ENCODE measurements at places on chromosomes 3 and 15. TPM values are rescaled to one million over a fixed set of nuclear protein-coding genes. Genes with fewer than 3 reads are reported as not detected.
A peak's percentile ranks its signal among the peaks of the same experiment; 100 is the strongest.

GRCh38 chr3:72891053-72891855 lies 3.4 kb downstream of the GXYLT2 start:
- DNase-seq = no peak

GRCh38 chr15:57213862-57214261 lies 162.4 kb upstream of the CGNL1 start:
- peak; percentile 51 for DNase-seq

The FBXO40 gene
- not detected for polyA plus RNA-seq

DNA sequence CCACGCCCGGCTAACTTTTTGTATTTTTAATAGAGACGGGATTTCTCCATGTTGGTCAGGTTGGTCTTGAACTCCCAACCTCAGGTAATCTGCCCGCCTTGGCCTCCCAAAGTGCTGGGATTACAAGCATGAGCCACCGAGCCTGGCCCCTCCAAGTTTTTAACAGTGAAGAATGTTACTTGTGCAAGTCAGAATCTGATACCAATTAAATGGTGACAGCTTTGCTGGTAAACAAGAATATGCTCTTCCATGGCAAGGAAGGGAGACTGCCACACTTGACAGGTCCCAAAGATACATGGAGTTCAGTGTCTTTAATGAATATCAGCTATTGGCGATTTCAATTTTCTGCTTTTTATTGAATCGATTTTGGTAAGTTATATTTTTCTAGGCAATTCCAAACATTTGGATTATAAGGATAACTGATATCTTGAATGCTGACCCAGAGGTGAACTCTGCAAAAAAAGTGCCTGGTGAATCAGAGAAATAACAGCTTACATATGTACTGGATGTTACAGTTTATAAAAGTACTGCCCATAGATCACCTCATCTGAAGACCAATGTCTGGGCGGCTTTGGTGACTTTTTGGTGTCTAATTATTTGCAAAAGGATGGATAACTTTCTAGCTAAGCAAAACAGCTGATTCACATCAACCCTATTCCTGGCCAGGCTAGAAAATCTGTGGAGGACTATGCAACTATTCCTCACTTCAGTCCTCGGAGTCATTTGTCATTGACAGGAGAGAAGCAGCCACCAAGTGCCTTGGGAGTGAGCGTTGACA lies 1.2 kb downstream of the PARP16 start:
- DNase-seq = no peak

The CACNA2D2 gene
- polyA plus RNA-seq = 0.41 TPM

The ST8SIA2 gene
- polyA plus RNA-seq = 0.62 TPM

DNA sequence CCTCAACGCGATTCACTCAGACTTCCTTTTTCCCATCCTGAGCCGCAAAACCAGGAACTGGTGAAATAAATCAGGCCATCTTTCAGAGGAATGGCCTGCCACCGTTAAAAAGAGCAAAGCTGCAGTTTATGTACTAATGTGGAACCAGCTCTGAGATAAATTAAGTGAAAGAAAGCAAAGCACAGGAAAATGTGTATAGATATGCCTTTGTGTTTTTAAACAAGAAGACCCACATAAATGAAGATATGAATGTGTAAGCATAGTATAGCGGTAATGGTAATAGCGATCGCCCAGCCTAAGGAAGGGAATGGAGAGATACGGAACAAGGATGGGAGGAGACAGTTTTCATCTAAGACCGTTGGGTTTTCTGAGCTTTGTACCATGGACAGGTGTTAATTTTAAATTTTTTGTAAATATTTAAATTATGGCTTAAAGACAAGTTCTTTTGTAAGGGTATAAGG lies 30.8 kb upstream of the RPN1 start:
- no peak for DNase-seq

The ZNF501 gene
- polyA plus RNA-seq = 0.03 TPM

DNA sequence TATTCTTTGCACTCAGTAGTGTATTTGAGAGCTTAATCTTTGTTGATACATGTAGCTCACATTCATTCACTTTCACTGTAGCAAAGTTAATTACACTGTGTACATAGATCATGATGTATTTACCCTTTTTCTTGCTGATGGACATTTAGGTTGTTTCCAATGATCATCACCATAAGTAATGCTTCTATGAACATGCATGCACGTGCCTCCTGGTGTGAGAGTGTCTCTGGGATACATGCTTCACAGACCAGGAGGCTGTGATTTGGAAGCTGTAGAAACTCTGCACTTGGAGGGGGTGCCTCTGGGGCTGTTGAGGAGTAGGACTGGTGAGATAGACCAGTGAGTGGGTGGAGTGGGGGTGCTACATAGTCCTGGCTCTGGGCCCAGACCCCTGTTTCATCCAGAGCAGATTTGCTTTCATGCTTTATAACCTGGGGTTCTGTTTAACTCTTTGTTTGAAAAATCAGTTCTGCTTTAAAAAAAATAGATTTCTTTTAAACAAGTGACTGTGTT lies 18.2 kb upstream of the SMAD3 start:
- DNase-seq = no peak

DNA sequence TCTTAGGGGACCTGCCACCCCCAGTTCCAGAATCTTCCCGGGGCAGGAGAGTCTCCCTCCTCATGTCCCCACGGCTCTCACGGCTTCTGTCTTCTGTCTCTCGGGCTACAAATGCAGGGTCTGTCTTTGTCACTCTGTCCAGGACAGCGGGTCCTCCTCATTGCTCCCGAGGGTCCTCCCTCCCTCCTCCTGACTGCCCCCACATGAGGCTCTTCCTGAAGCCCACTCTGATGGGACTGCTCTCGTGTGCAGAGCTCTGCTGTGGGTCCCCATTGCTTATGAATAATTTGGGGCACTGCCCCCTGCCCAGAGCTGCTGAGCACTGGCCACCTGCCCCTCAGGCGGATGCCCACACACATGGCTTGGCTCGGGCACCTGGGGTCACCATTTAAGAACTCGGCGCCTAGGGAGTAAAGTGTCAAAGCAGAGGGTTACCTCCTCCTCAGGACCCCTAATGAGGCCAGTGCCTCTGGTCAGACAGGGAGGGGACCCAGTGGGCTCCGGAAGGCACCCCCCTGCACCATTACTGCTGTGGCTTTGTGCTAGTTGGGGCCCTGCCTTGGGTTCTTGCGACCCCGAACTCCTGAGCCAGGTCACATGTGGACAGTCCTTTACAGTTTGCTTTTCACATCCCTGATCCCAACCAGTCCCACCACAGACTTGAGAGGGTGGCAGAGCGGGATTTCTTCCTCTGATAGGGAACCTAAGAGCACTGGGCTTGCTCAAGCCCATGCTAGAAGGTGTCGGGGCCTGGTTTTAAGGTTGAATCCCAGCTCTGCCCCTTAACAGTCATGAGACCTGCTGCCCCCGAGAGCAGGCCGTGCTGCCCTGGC lies 22.1 kb downstream of the HDAC11 start:
- DNase-seq = no peak

DNA sequence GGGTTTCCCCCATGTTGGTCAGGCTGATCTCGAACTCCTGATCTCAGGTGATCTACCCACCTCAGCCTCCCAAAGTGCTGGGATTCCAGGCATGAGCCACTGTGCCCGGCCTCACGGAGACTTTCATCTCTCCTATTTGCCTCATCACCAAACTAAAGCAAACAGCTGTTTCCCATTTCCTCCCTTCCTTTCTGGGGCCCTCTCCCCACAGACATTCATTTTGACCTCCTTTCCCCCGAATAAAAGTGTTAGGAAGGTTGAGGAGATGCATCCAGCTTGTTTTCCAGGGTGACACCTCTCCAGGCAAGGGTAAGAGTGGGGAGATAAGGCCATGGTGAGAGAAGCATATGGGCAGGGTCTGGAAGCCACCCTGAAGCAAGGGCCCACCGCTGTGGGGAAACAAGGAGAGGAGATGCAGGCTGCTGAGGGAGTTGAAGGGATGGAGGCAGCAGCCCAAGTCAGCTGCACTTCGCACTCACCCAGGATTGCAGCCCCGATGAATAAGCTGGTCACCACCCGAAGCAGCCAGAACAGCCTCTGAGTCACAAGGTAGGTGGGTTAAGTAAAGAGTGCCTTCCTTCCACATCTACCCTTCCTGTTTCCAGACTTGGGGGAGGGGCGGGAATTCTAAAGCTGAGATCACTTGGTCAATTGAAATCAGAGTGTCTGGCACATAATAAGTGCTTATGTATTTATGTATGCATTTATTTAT lies 7.7 kb downstream of the DUOXA2 start:
- DNase-seq = peak; percentile 26

The ADAMTS17 gene
- not detected for polyA plus RNA-seq

The PCLAF gene
- 218 TPM for polyA plus RNA-seq

The MUC20 gene
- 0.87 TPM for polyA plus RNA-seq

- no peak for DNase-seq
Observed at GRCh38 chr3:89841041-89841440, 733.6 kb downstream of the EPHA3 start.

- DNase-seq = no peak
Observed at GRCh38 chr3:17481116-17481515, 261.3 kb downstream of the TBC1D5 start.

- no peak for DNase-seq
Observed at GRCh38 chr3:55708921-55709320, 221.8 kb upstream of the WNT5A start.

DNA sequence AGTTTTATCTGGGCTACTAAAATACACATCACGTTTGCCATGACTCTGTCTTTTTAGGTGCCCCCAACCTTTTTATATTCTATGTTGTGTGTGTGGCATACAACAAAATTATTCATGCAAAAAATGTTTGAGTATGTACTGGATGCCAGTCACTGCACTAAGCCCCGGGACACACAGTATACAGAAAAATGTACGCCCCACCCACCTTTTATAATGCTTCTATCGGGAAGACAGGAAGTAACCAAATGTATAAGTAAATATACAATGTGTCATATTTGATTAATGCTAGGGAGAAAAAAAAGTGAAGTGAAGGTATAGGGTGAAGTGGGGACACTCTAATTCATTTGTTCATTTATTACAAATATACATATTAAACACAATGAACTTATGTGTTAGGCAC lies 503.4 kb upstream of the MDFIC2 start:
- no peak for DNase-seq

The MCTP2 gene
- not detected for polyA plus RNA-seq

The FBXL22 gene
- 0.13 TPM for polyA plus RNA-seq

DNA sequence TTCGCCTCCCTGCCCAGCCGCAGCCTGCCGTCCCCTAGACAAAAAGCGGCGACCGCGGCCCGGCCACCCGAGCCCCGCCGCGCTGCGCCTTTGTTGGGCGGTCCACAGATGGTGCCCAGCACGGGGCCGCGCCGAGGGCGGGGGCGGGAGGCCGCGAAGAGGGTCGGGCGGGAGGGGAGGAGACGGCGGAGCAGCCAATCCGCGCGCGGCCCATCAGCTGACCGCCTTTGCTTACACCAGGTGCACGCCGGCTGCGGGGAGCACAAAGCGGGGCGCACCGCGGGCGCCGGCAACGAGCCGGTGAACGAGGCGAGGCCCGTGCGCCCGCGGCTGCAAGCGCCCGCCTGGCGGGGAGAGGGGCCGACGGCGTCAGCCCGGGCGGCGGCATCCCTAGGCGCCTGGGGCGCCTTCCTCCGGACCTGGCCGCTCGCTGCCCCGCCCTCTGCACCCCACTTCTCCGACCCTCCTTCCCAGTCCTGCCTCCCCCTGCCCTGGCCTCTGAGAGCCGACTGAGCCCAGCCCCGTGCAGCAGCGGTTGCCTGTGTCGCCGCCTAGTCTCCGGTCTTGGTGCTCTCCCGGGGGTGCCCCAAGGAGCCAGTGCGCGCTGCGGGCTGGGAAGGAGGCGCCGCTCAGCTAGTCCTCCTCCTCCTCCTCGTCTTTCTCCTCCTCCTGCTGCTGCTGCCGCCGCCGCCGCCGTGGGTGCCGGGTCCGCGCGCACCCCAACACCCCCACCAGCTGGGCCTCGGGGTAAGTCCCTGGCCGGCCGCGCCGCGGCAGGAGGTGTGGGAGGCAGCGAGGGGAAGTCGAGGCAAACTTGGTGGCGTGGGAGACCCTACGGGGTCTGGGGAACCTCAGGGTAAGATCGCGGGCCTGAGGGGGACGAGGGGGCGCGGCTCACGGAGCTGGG lies at the start of gene LRRN1:
LRRN1 (plus strand) TSS at position 259 of the 907 bp plus-strand sequence. CDS start 45,211 bp downstream, outside the sequence.
- peak; percentile 3 for DNase-seq

GRCh38 chr3:134824791-134825190 lies 29.7 kb downstream of the EPHB1 start:
- DNase-seq = no peak

The MEIS2 gene
- polyA plus RNA-seq = 8.0 TPM

GRCh38 chr3:165748094-165748493 lies 89.1 kb downstream of the BCHE start:
- no peak for DNase-seq

- DNase-seq = peak; percentile 23
Observed at GRCh38 chr3:41265011-41265545, 65.8 kb downstream of the CTNNB1 start.

DNA sequence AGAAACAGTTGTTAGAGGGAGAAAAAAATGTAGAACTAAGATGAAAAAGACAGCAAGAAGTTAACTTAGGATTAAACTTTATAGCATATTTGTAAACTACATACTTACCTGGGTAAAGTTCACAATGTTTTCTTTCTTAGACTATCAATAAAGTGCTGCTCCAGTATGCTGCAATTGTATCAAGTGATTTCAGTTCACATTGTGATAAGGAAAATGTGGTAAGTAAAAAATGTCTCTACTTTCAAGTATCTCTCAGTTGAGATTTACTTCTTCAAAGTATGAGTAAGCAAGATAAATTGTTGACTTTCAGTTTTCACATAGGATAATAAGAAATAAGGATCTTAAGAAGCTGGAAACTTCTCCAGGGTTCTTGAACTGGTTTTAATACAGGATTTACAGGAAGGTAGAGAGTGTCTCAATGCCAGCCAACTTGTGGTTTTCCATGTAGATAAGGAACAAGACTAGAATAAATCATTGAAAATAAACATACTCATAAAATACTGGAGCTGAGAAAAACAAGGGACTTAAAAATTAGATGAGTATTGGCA lies 528.8 kb downstream of the UNC13C start:
- no peak for DNase-seq

GRCh38 chr15:83379579-83379959 lies 67.6 kb upstream of the SH3GL3 start:
- DNase-seq = peak; percentile 70

GRCh38 chr3:183897606-183898005 lies 12.9 kb upstream of the PARL start:
- no peak for DNase-seq

DNA sequence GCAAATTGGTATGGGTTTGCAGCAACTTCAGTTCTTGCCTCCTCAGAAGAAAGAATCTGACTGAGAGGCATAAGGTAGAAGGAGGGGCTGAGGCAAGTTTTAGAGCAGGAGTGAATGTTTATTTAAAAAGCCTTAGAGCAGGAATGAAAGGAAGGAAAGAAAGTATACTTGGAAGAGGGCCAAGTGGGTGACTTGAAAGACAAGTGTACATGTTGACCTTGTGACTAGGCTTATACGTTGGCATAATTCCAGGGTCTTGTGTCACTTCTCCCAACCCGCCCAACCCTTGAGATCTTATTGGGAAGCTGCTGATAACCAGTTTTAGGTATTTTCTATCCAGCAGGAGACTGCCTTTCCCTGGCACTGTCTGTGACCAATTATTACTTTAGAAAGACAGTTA lies 436.9 kb upstream of the ZNF717 start:
- DNase-seq = no peak

DNA sequence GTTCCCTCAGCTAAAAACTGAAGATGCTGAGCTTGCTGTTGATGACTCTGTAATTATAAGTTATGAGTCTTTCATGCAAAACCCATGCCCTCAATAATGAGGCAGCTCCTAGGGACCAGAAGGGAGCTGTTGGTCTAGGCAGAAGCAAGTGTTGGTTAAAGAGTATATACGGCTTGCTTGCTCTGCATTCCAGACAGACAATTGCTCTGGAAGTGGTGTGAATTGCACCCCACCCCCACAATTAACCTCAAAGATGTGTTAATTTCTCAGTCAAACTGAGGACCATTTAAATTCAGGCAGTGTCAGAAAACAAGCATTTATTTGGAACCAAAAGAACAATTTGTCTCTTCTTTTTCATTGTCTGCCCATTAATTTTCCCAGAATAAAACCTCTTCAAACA lies 163.5 kb upstream of the EOMES start:
- DNase-seq = no peak

The SUSD5 gene
- polyA plus RNA-seq = 2.0 TPM

The RAD51 gene
- polyA plus RNA-seq = 16.5 TPM
